ENCODE measurements at places on chromosomes 7 and 10.

DNA sequence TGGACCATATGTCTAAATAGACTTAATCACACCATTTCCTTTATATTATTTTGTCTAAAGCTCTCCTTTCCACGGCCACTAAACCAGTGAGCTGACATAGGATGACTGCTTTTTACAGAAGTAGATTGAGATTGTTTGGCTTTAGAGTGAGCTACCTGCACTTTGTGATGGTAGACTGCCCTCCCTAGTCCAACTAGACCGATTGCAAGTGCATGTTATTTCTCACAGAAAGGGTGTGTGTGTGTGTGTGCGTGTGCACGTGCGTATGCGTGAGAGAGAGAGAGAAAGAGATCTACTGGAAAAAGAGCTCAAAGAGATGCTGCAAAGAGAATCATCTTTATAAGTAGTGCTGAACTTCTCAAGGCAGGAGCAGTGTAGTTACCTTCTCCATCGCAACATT is 60.7 kb downstream of the VCL start:
- no peak for DNase-seq

DNA sequence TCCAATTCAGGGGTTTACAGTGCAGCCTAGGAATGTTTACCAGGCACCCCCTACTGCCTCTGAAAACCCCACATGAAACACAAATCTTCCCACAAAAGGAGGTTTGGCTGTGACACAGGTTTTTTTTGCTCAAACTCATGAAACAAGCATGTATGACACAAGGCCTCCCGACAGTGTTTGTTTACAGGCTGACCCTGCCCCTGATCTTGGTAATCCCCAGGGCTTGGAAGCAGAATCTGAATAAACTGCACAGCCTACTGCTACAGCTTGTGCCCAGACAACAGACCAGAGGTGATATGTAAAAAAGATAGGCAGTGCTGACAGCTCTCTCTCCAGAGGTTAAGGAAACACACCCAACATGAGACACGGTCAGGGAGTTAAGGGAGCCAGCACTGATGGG is 184.2 kb downstream of the KMT2E start:
- peak; percentile 16 for DNase-seq

DNA sequence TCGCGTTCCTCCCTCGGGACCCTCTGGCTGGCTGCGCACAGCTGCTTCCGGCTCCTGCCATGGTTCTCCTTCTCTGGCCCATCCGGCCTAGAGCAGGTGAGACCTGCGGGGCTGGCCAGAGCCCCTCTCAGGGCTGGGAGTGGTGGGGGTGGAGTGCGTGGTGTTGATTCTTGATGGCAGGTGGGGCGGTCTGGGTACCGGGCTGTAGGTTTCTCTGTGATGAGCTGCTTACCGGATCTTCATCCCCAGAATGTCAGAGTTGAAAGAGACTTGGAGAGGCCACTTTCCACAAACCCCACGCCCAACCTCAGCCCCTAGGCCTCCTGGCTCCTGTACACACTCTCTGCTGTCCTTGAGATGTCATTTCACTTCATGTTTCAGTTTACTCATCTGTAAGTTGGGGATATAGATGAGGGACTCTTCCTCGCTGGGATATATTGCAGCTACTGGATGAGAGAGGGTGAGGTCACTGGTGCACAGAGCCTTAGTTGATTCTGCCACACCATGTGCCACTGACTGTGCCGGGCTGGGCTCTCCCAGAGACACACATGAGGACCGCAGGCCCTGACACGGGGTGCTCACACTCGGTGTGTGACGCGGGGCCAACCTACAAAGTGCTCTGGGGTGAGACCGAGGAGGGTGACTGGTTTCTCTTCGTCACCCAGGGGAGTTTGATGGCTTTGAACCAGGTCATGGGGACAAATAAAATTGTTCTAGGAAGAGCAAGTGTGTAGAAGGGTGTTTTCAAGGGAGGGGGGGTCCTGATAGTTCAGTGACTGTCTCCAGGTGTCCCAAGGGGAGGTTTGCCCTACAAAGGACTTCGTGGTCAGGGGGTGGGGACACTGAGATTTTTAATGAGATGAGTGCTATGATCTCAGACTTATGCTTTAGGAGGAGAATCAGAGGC is 29.5 kb downstream of the ZNF775 start:
- no peak for DNase-seq

DNA sequence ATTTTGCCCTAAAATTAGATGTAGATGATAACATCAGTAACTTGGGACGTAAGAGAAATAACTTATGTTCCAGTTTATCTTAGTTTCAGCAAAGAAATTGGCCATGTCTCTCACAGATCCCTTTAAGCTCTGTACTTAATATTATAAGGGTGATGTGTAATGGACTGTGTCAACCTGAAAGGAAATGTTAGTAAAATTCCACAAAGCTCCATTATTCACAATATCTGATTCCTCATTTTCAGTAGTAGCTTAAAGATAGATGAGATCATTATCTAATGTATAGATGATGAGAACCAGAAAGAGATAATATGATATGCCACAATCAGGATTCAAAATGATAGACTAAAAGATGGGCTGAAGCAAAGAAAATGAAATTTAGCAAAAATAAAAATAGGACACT is 316.8 kb upstream of the CHRM2 start:
- no peak for DNase-seq

DNA sequence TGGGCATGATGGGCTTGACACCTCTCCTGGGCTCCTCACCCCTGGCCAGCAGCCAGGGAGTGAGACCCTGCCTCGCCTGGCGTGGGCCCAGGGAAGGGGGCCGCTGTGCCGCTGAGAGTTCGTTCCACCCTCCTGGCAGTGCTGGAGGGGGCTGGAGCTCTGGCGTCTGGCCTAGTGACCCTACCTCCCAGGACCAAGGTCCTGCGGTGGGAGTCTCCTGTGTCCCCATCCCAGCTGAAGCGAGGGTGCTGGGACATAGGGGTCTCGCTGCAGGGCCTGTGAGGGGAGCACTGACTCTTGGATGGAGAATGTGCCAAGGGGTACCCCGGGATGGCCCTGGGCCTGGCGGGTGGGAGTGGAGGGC is 1.2 kb downstream of the GTF2IRD1 start:
- no peak for DNase-seq

GRCh38 chr7:91045606-91046005 is 218.6 kb upstream of the FZD1 start:
- no peak for DNase-seq

- peak; percentile 74 for DNase-seq
These were observed 12.7 kb upstream of the AKR1B10 start for GRCh38 chr7:134514663-134515062.

DNA sequence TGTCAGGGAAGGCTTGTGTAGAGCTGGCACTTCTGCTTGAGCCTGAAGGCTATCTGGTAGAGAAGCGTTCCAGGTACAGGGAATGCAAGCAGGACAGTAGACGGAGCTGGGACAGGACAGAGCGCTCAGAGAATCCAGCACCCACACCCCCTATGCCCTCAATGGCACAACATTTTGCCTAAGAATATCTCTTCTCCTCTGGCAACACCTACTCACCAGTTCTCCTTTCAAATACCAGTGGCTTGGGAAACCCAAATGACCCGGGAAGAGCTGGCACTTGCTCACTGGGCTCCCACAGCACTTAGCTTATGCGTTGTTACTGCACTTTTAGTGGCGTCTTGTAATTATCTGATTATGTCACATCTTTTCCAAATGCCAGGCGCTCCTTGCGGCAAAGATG is 118.6 kb downstream of the RNF216 start:
- DNase-seq: no peak

GRCh38 chr10:29532256-29532878 is 102.4 kb downstream of the SVIL start:
- peak; percentile 23 for DNase-seq

DNA sequence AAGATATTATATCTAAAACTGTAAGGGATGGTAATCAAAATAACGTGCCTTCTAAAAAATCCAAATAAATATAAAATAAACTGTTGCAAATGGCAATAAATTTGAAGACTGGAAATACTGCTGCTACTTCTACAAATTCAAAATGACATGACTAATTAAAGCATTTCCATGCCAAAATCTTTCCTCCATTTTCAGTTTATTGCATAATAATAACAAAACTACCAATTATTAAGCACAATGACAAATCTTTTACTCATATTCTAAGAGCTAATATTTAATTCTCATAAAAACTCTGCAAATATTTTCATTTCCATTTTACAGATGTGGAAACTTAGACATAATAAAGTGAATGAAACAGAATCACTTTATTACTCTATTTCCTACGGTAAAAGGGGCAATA is 38.8 kb upstream of the NEBL start:
- no peak for DNase-seq

- no peak for DNase-seq
These were observed 169.5 kb upstream of the ZMIZ1 start for GRCh38 chr10:78899098-78899754.

DNA sequence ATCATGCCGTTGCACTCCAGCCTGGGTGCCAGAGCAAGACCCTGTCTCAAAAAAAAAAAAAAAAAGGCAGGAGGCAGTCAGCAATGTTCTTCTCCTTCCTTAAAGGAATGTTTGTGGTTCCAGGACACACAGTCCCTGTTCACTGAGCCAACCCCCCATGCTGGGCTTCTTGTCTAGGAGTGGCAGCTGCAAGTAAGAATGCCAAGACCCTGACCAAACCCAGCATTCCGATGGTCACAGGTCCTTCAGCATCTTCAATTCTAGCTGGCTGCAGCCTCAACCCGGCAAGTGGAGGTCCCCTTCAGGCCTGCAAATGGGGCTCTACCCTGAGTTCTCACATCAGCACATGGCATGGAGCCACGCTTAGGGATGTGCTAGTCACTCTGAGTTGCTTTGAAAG is 38.2 kb upstream of the CUX1 start:
- DNase-seq: no peak

- no peak for DNase-seq
These were observed 3.7 kb upstream of the ZNF800 start for GRCh38 chr7:127396184-127396583.

DNA sequence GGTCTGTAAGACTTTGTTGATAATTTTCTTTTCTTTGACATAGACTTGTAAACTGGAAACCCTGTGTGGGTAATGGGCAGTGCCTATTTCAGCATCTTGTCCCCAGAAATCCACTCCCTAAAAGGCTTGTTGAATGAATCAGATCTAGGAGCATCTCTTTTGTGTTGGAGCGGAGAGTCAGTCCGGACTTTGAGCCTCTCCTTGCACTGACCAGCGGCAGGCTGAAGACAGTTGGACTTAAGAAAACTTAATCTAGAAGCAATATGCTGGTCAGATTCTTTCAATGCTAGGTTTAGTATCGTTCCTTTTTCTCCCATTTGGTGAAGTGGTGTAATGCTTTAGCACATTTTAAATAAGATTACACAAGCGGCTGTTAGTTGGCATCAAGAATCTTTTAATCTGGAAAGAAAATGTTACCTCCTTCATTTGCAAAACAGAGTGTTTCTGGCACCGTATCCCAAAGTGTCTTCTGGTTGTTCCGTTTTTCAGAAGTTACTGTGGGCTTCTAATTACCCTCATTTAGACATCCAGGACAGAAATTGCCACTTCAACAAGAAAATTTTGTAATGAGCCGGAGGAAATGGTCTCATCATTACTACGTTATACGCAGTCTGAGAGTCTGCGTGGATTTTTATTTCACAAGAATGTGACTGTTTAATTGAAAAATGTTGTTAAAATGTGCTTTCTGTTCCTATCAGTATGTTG is 74.7 kb downstream of the CUX1 start:
- DNase-seq: no peak

DNA sequence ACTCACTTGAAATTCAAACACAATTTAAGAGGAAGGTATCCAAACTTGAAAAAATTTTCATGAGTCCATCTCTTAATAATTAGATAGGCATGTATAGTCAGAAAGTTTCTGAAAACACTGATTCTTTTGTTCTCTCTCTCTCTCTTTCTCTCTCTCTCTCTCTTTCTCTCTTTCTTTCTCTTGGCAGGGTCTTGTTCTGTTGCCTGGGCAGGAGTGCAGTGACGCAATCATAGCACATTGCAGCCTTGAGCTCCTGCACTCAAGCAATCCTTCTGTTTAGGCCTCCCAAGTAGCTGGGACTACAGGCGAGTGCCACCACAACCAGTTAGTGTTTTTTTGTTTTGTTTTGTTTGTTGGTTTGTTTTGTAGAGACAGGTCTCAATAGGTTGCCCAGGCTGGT is 59.3 kb downstream of the PRTFDC1 start:
- DNase-seq: no peak

- DNase-seq: no peak
These were observed 208.6 kb downstream of the CXCL12 start for GRCh38 chr10:44176311-44176710.

DNA sequence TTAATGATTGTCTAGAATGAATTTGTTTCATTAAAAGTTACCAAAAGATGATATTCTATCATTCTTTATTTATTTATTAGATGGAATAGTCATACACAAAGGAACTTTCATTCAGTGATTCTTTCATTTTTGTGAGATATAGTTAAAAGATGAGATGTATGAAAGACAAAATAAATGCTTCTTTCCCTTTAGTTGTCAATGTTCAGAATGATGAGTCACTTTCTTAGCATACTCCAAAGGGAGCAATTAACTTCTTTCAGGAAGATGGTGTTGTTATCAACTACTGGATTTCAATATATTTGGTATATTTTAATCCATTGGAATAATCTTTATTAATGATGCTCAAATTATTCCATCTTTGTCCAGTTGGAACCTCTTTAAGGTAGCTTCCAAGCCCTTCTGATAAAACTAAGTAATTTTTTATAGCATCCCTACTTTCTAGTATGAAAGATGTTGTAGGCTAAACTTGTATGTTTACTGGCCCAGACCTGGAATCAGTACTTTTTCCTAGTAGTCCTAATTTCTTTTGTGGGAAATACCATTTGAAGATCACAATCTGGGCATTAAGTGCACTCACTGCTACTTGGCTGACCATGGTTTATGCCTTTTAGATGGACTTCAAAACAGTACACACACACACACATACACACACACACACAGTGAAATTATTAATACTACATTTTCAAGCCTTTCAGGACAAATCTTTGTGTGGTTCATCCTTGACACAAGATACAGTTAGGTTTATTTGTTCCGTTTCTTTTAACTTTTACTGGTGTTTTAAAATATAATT is 2.5 kb downstream of the GIMAP7 start:
- DNase-seq: no peak

DNA sequence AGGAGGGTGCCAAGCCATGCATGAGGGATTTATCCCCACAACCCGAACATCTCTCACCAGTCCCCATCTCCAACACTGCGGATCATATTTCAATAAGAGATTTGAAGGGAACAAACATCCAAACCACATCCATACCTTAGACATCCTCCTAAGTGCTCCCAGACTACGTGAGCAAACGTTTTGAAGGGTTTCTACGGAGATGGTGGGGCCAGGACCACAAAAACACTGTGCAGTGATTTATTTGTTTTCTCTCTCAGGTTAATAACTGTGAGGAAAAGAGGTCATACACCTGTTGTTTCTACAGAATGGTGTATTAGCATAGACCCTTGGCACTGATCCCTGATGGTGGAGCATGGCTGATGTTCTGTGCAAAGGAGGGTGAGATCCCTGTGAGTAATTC is 277.8 kb downstream of the FRMD4A start:
- no peak for DNase-seq

DNA sequence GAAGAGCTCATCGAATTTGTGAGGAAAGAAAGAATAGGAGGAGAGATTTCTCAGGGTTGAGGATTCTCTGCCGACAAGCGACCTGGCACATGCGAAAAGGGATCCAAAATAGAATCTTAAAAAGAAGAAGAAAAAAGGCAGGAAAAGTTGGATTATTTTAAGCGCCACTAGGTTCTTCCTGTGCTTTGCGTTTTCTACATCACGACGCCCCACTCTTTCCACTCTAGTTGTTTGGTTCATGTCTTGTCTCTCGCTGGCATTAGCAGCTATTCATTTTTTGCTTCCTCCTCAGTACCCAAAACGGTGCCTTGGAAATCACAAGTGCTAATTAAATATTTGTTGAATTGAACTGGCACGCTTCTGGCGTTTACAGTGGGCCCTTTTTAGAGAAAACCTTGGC is 674 bp upstream of the FRA10AC1 start:
- no peak for DNase-seq
